ENCODE measurements at places on chromosomes 1 and 21.

GRCh38 chr1:115679141-115679611 is 37.4 kb downstream of the VANGL1 start:
- no peak for DNase-seq

DNA sequence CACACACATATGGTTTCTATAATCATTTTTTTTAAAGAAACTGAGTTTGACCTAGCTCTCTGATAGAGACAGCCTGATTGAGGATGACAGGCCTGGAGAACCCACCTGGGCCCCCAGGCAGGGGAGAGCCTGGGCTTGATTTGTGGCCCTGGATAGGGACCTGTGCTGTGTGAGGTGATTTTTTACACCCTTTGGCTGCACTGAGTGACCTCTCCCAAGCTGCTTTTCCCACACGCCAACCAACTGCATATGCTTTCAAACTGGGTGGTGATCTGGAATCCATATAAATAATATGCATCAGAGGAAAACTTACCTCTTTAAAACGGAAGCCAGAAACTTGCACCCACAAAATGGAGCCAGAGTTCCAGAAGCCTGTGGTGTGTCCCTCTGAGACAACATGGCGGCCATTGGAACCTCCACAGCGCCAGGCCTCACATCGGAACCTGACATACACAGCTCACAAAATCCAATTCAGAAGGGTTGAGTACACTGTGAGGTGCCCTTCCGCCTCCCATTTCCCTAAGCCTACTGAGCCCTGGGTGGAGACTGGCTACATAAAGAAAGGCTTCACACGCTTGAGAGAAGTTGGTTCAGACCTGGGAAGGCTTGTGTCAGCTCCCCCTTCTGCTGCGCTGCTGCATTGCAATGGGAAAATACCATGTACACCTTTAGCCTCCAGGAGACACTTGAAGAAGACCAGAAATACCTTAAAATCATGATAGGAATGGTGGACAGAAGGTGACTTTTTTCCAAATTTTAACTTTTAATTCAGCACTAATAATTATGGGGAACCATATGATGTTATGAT is 160.7 kb downstream of the HHIPL2 start:
- peak; percentile 30 for DNase-seq

DNA sequence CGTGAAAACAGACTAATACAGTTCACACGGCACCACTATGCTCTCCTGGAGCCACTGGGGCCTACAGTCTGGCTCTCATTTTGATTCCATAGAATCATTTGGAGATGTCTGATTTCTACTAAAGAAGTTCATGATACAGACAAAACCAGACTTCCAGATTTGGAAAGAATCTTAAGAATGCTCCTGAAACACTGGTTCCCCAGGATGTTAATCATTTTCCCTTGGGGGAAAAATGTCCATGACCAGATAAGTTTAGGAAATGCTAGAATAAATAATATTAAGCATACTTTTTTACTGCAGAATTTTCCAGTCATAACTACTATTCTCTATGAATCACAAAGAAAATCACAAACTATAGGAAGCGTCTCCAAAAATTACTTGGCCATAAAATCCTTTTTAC is 63.0 kb upstream of the RGS7 start:
- no peak for DNase-seq

- DNase-seq = no peak
These were observed 9.8 kb downstream of the C1orf35 start for GRCh38 chr1:228093050-228093906.

DNA sequence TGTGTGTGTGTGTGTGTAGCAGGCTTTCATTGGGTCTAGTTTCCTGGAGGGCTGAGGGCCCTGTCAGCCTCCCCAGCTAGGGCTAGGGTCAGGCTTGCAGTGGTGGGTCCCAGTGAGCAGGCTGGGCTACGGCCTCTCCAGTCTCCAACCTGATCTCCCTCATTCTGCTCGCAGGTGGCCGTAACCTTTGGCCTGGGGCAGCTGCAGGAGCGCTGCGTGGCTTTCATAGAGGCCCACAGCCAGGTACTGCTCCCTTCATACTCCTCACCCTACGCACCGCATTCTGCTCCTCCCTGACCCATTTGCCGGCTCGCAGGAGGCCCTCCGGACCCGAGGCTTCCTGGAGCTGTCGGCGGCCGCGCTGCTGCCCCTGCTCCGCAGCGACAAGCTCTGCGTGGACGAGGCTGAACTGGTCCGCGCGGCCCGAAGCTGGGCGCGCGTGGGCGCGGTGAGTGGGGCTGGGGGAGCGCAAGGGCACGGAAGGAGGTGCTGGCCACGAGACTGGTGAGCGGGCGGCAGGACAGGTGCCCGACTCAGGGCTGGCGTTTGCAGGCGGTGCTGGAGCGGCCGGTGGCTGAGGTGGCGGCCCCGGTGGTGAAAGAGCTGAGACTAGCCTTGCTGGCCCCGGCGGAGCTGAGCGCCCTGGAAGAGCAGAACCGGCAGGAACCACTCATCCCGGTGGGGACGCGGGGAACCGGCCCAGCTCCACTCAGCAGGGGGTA is 4.7 kb downstream of the BTBD19 start:
- DNase-seq = no peak

GRCh38 chr1:196271212-196271947 is 336.9 kb downstream of the KCNT2 start:
- no peak for DNase-seq

DNA sequence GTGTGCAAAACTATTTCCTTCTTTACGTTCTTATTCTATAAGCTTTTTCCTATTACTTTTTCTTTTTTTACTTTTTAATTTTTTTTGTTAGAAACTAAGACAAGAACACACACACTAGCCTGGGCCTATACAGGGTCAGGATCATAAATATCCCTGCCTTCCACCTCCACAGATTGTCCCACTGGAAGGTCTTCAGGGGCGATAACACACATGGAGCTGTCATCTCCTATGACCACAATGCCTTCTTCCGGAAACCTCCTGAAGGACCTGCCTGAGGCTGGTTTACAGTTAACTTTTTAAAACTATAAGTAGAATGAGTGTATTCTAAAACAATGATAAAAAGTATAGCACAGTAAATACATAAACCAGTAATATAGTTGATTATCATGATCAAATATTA is 10.3 kb upstream of the FAM89A start:
- DNase-seq = no peak

DNA sequence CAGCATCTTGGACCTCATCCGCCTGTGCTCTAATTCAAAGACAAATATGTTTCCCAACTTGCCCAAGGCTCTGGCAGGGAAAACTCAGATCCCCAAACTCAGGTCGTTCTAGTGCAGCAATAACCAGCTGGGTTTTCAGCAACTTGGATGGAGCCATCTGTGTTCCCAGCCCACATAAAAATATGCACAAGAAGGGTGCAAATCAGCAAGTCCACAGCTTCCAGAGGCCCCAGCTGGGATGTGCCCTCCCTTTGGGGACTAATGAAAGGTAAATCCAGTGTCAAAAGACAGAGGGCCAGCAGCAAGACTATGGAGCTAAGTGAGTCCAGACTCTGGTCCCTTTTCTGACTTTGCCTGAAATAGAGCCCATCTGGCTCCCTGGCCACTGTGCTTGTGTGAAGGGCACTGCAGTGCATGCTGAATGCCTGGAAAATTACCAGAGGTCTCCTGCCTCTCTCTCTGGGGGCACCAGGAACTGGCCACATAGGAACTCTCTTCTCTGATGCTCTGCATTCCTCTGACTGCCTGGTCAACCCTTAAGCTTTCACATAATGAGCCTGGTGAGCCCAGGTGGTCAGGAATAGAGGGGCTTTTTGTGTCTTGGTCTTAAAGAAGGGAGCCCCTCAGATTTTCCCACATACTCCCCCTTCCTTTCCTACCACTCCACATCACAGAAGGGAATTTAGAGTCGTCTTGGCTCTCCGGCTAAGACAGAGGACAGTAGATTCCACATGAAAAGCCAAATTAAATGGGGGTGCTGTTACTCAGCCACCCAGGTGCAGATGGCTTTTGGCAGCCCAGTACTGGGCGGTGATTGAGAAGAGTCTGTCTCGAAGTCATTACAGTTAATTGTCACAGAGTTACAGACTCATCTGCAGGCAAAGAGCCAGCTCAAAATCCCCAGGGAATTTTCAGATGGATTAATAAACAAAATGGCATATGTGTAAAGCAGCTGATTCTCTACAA is 88.1 kb upstream of the C1orf21 start:
- no peak for DNase-seq

DNA sequence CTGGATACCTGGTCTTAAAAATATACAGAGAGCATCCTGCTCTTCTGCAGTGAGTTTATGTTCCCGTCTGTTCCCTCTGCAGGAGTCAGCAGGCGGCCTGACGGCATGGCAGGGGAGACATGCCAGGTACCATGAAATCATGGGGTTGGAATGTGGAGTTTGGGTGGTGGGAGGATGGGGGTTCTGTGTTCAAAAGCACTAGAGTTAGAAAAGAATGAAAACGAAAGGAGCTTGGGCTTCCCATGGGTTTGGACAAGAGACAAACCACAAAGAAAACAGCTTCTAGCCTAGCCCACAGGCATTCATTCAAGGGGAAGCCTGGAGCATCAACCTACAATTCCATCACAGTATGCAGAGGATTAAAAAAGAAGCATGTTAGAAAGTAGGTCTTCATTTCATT is 59.9 kb downstream of the WARS2 start:
- DNase-seq = no peak

DNA sequence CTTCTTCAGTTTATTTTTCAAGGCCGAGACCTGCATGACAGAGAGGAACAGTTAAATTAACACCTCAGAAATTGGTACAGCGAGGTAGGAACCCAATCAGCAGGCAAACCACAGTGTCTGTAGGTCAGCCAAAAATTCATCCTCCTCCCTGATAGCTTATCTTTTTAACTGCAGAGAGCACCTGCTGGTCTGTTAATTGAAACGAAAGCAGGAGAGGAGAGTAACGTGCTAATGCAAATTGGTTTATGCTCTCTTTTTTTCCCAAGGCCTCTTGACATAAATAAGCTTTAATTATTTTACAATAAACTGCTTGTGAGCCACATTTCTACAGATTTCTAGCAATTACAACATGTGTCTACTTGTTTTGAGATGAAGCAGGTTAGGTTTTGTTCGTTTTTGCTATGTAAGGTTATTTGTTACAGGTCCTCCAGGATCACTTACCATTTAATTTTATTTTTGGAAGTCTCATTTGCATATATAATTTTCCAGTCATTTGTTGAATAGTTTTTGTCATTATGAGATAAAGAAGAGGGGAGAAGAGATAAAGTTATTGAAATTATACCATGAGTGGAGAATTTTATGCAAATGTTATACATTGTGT is 179.9 kb downstream of the DENND1B start:
- DNase-seq = no peak

GRCh38 chr1:22850681-22851080 is 122.0 kb downstream of the LACTBL1 start:
- DNase-seq = no peak

- DNase-seq = no peak
These were observed 44.0 kb downstream of the FAM163A start for GRCh38 chr1:179786815-179787685.
